NCI-H1436 treated with DMSO at 0.1 percent for 48 hours (cell line): ENCODE measurements at places on chromosomes 5 and 9.

DNA sequence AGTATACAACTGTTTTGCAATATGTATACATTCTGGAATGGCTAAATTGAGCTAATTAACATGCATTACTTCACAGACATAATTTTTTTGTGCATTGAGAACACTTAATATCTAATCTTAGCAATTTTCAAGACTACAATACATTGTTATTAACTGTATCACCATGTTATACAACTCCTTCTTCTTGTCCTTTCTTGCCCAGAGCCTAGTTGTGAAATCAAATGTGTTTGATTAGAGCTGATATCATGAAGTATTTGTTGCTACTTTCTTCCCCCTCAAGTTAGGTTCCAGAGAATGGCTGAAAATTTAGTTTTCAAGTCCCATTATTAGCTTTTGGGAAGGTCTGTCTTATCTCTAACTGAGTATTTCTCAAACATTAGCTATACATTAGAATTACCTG is 607.8 kb downstream of the PSAT1 start:
- no peak for DNase-seq

GRCh38 chr5:150464554-150465012 is 15.0 kb upstream of the RPS14 start:
- no peak for DNase-seq

DNA sequence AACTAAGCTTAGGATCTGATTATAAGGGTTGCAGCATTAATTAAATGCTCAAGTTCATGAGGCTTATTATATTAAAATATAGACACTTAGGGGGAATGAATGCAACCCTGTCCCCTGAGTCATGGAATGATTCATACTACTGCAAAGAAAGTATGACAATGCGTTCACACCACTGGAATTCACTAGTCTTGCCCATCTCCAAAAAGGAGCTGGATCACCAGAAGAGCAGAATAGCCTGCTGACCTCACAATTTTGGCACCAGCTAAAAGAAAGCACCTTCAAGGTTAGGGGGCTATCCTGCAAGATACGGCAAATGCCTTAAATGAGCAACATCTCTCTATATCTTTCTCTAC is 32.0 kb upstream of the TMED7 start:
- no peak for DNase-seq

GRCh38 chr5:140628711-140629110 is 4.3 kb downstream of the CD14 start:
- DNase-seq = no peak

DNA sequence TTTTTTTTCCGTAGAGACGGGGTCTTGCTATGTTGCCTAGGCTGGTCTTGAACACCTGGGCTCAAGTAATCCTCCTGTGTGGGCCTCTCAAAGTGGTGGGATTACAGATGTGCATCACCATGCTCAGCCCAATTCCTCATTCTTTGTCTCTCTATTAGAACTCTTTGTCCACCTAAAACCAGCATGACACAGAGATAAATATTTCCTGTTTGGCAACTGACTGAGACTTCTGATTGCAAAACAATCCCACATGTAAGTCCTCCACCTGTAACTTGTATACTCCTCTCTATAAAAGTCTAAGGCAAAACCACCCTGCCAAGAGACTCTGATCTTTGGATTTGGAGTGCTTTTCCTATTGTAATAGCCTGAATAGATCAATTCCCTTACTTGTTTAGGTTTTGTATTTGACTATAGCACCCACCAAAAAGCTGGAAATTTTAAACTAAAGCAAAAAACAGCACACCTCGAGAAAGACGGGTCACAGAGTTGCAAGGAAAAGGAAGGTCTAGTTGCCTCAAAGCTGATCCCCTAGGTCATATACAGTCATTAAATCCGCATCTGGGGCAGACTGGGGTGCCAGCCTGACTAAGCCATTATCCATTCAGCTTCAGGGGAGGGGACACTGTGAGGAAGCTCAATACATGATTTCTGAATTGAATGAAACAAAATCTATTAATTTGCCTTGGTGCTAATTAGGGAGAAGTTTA is 13.5 kb upstream of the KIF27 start:
- DNase-seq = no peak

- DNase-seq = no peak
These were observed 724 bp upstream of the LYSMD3 start for GRCh38 chr5:90529939-90530677.

GRCh38 chr5:87069974-87070608 is 197.6 kb upstream of the RASA1 start:
- no peak for DNase-seq

- DNase-seq = no peak
These were observed 35.8 kb downstream of the MEGF10 start for GRCh38 chr5:127326431-127326830.

DNA sequence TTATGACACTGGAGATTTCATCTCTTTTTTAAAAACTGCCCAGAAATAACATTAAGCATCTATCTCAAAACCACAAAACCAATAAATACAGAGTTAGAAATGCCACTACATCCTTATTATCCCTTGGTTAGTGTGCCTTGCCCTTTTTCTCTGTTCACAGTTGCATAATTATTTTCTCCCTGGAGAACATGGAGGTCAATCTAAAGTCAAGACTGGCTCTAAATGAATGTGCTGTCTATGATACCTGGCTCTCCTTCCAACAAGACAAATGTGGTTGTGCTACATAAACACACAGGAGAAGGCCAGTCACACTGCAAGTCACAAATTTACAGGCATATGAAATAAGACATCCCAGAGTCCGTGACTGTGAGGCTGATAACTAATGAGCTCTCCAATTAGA is 2.8 kb downstream of the FBN2 start:
- no peak for DNase-seq

DNA sequence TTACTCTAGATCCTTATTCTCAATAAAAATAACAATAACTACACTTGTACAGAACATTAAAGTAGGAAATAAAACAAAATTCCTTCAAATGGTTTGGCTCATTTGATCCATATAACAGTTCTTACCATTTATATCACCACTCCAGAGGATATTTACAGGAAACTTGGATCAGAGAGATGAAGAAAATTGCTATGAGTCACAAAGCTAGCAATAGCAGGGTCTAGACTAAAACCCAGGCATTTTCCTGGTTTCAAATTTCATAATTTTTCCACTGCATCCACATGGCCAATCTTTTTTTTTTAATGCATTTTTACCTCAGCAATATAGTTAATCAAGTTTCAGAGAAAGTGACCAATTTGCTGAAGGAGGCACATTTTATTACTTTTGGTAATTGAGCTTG is 299.2 kb downstream of the ELAVL2 start:
- no peak for DNase-seq

DNA sequence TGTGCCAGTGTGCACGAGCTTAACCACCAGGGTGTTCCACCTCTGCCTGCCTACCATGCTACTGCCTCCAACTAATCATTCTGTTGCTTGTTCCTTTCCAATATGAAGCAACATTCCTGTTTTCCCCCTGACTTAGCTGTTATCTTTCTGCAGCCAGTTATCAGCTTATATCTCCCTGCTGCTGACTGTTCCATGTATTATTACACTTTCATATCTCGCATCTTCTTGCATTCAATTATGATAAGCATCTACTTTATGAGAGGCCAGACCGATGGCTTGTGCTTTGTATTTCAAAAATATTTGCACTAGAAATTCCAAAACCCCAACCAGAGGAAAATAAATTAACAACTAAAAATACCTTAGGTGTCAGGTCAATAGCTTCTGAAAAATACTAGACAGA is 394.0 kb upstream of the BRINP1 start:
- no peak for DNase-seq

DNA sequence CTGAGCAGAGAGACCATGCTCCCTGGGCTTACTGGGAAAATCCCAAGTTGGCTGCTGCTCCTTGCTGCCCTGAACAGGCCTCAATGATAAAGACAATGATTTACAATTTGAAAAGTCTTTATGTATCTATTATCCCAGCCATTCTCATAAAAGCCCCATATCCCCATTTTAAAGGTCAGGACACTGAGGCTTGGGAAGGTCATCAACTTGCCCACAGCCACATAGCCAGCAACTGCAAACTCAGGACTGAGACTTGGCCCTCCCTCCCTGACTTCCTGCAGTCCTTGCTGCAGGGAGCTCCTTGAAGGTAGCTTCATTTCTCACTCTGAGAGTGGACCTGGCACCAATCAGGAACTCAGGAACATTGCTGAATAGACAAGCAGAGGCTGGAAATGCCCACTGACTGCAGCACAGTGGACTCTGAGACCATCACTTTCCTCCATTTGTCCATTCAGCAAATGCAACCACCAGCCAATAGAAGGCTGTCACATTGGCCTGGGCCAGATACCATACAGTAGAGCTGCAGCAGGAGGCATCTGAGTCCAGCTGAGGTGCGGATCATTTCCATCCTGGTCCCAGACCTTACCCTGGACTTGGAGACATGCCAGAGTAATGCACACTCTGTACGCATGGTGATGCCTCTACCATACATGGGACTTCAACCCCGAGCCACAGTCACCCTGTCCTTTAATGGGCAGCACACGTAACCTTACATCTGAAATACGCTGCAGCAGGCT is 18.3 kb downstream of the TNIP1 start:
- no peak for DNase-seq

DNA sequence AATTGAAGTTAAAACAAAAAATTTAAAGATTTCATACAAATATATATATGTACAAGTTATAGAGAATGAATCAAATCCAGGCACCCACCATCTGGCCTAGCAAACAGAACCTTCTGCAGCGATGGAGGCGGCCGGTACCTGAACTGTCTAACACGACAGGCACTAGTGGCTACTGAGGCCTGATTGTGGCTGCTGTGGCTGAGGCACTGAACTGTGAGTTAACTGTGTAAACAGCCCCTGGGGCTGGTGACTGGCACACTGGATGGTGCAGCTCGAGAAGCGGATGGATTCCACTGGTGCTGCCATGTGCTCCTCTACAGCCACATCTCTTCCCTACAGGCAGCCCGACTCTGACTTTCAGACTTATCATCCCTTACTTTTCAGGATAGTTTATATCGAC is 82.4 kb downstream of the RAPGEF1 start:
- no peak for DNase-seq

GRCh38 chr5:6886866-6887265 is 173.6 kb downstream of the TENT4A start:
- DNase-seq = no peak

DNA sequence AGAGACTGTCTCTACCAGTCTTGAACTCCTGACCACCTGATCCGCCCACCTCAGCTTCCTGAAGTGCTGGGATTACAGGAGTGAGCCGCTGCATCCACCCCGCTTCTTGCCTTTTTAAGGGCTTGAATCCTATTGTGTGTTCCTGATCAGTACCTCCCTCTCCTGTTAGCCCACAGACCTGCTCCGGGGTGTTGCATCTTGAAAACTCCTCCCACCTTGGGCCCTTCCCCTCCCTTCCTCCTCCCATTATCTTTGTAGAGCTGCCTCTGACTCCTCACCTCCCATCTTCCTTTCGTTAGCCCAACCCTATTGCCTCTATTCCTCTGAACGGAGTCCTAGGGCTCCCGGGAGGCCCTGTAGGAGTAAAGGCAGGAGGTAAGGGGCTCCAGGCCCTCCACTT is 48.5 kb upstream of the NEK6 start:
- no peak for DNase-seq

DNA sequence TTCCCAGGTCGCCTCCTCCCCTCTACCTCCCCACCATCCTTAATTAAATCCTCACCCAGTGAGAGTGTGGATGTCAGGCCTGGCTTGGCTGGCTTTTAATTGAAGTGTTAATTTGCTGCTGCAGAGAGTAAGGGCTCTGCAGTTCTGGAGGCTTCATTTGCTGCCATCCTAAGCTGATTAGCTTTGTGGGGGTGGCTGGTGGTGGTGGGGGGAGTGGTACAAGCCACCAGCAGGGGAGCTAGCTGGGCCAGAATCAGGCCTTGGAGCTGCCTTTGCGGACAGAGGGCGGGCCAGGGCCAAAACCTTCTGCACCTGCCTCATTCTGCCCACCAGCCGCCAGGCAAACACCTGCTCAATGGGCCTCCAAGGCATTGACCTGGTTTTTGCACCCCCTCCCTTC is 26.8 kb upstream of the TIFAB start:
- no peak for DNase-seq

DNA sequence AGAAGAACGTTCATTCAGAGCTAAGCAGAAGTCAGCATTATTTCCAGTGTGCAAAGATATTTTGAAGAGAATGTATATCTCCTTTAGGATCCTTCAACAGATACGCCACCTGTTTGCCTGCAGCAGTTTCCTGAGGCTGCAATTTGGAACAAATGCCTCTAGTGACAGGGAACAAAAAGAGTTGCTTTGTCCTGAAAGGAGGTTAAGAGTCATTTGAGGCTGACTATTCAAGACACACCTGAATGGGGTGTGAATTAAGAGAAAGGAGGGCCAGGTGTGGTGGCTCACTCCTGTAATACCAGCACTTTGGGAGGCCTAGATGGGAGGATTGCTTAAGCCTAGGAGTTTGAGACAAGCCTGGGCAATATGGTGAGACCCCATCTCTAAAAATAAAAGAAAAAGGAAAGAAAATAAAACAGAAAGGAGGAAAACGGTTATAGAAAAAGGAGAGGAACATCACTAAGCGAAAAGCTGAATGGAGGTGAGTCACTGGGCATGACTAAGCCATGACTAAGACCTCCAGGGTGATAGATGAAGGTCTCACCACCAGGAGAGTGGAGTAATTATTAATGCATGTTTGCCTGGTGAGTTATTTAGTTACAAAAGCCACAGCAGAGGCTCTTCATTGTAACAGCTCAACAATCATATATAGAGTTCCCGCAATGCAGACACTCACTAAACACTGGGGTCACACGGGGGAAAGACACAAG is 255.2 kb upstream of the TNC start:
- no peak for DNase-seq

DNA sequence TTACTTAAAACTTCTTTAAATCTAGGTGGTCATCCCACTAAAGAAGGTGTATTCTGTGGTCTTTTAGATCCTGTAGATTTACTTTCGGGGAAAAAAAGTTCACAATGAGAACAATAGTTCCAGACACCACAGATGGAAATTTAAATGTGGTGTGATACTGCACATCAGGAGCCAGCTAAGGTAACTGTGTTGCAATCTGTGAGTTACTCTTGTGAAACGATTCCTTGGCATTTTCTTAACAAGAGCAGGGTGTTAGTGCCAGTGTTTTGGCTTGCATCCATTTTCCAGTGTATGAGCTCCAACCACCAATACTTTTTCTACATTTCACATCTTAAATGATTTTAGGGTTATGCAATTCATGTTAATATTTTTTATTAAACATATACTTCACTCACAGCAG is 674.5 kb downstream of the CETN3 start:
- no peak for DNase-seq

DNA sequence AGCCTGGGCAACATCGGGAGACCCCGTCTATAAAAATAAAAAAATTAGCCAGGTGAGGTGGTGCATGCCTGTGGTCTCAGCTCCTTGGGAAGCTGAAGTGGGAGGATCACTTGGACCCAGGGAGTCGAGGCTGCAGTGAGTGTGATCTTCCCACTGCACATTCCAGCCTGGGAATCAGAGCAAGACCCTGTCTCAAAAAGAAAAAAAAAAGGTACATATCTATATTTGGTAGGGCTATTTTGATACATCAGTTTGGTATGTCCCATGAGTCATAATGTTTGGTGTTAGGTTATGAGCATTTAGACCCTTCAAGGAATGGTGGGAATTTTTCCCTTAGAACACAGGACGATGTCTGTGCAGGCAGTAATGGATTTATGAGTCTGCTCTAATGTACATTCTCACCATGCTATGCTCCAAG is 55.3 kb upstream of the POU4F3 start:
- no peak for DNase-seq
